ENCODE measurements at places on chromosomes 16 and 17. TPM values are rescaled to one million over a fixed set of nuclear protein-coding genes. Genes with fewer than 3 reads are reported as not detected.

Gene IRX3
- polyA plus RNA-seq, result not detected

Gene TBC1D3H
- polyA plus RNA-seq, result not detected

Gene ZNF423
- not detected for polyA plus RNA-seq

Gene CLEC10A
- not detected for polyA plus RNA-seq

All from IgD-negative memory B cell (primary cell).